ENCODE measurements at places on chromosomes 12 and 14.

GRCh38 chr14:99181804-99182520, 90.0 kb downstream of the BCL11B start:
- DNase-seq, result no peak

- DNase-seq, result no peak
These were observed 18.9 kb downstream of the VSX2 start for GRCh38 chr14:74257941-74258763.

DNA sequence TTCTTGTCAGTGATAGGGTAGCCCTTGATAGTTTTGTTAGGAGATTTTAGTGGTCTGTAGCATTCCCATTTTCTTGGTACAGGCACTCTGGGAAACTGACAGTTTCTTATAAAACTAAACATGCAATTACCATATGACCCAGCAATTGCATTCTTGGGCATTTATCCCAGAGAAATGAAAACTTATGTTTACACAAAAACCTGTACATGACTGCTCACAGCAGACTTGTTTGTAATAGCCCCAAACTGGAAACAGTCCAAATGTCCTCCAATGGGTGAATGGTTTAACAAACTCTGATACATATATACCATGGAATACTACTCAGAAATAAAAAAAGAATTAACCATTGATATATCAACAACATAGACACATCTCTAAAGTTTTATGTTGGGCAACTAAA, 75.5 kb downstream of the BORCS5 start:
- DNase-seq, result no peak

GRCh38 chr14:93775744-93776143, 12.5 kb downstream of the PRIMA1 start:
- no peak for DNase-seq

DNA sequence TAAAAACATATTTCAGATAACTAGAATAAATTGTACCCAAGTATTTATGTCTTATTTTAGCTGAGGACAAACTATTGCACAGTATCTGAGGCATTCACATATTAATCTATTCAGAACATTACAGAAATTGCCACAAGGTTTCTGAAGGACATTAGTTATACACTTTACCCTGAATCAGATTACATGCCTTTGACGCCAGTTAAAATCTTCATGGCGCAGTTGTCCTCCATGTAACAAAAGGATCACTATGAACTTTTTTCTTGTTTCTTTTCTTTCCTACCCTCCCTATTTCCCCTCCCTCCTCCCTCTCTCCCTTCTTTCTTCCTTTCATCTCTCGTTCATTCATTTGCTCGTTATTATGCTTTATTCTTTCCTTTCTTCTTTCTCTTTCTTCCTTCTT, 176.6 kb upstream of the KITLG start:
- no peak for DNase-seq

- DNase-seq, result no peak
These were observed 1.6 kb upstream of the HOXC12 start for GRCh38 chr12:53952871-53953734.

DNA sequence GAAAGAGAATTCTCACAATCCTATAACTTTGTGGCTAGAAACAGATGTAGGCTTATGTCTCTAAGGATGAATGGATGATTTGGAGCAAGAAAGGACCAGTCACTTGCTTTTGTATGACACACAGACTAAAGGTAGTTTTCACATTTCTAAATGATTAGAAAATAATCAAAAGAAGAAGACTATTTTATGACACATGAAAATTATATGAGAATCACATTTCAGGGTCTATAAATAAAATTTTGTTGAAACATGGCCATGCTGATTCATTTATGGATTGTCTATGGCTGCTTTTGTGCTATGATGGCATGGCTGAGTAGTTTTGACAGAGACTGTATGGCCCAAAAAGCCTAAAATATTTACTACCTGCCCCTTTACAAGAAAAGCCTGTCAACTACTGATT, 49.4 kb upstream of the FRMD6 start:
- no peak for DNase-seq

- DNase-seq, result no peak
These were observed 14.9 kb upstream of the LRRK2 start for GRCh38 chr12:40209886-40210285.

DNA sequence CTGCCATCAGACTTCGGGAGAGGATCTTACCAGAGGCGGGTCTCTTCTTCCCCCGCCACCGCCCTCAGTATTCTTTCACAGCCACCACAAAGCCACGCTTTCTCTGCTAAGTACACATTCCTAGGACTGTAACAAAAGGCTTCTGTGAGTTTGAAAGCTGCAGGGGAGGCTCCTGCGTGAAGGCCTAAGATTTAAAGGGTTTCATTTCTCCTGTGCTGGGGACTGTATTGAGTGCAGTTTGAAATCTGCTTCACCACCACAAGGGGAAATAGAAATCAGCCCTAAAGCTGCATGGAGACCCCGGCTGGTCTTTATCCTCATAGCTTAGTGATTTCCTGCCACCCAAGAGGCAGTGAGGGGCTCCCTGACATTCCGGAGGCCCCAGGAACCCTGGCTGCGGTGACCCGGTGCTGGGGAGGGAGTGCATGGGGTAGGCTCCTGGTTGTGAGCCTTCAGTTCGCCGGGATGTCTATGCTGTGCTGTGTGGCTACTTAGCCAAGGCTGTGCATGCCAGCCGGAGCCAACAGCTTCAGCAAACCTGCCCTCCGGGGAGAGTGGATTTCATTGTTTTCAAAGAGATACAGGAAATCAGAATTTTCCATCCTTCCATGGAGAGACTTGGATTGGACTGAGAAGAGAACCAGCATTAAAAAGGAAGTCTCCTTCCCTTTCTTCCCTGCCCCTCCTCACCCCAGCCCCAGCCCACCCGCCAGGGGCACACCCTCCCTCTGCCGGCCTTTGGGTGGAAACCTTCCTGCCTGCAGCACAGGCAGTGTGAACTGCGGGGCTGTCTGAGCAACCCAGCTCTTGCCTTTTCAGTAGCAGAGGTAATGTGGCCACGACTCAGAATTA, 163.3 kb downstream of the ETV6 start:
- peak; percentile 28 for DNase-seq
